ENCODE measurements at places on chromosomes 13 and 19. TPM values are rescaled to one million over a fixed set of nuclear protein-coding genes. Genes with fewer than 3 reads are reported as not detected.

The SOX1 gene
- not detected for total RNA-seq

The CBY2 gene
- not detected for total RNA-seq

The ZNF256 gene
- total RNA-seq, result 1.8 TPM

The BRCA2 gene
- total RNA-seq, result 14.7 TPM

The MEDAG gene
- not detected for total RNA-seq

The CERS4 gene
- total RNA-seq, result not detected

The SBSN gene
- not detected for total RNA-seq

The HIPK4 gene
- 0.08 TPM for total RNA-seq

The KHSRP gene
- 129 TPM for total RNA-seq

The MRPS31 gene
- 8.2 TPM for total RNA-seq

The FDX2 gene
- 25.5 TPM for total RNA-seq

The RFPL4A gene
- not detected for total RNA-seq

The ZNF628 gene
- 4.1 TPM for total RNA-seq

The RNF225 gene
- 0.53 TPM for total RNA-seq

The ZNF737 gene
- total RNA-seq, result not detected

The PABPC3 gene
- 0.06 TPM for total RNA-seq

The KBTBD6 gene
- 9.2 TPM for total RNA-seq

The DACT3 gene
- total RNA-seq, result 4.4 TPM

The CACNG7 gene
- total RNA-seq, result not detected

The GRAMD1A gene
- total RNA-seq, result 14.0 TPM

The PVR gene
- total RNA-seq, result 182 TPM

The COL4A2 gene
- 741 TPM for total RNA-seq

The EXOC3L2 gene
- not detected for total RNA-seq

The WDR88 gene
- total RNA-seq, result not detected

Data from SJSA1 (cell line).